Jurkat, Clone E6-1 (cell line): ENCODE measurements at places on chromosomes 7 and 10.

DNA sequence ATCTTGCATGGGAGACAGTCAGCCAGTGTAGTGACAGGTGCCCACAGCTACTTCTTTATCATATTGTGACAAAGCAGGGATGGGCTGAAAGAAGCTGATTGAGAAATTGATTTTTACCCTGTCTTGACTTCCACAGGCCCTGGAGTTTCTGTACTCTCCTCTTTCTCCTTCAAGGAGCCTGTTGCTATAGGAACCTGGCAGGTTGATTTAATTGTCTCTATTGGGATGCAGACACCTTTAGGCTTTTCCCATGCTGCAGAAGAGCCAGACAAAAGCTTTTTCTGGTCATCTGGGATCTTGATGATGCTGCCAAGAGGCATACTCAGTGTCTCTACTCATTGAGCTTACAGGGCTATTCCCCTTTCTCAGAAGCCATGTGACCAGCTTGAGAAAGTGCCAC lies 754.8 kb downstream of the KCNMA1 start:
- no peak for DNase-seq

DNA sequence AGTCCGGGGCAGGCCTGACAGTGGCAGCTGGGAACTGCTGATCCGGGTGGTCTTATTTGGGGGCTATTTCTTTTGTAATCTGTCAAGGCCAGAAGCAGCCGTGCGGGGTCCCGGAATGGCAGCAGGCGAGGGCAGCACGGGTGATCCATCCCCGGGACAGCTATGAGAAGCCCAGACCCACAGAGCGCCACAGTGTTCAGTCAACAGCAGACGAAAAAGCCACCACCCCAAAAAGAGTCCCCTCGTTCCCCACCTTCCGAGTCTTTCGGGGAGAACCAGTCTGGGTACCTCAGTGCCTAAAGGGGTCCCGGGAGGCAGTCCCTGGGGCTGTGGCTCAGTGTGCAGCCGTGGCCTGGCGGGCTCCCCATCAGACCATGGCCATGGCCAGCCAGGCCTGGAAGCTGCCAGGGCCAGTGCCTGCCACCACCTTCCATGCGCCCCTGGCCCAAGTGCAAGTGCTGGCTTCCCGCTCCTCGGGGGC lies 125.1 kb upstream of the KCTD7 start:
- DNase-seq, result no peak

DNA sequence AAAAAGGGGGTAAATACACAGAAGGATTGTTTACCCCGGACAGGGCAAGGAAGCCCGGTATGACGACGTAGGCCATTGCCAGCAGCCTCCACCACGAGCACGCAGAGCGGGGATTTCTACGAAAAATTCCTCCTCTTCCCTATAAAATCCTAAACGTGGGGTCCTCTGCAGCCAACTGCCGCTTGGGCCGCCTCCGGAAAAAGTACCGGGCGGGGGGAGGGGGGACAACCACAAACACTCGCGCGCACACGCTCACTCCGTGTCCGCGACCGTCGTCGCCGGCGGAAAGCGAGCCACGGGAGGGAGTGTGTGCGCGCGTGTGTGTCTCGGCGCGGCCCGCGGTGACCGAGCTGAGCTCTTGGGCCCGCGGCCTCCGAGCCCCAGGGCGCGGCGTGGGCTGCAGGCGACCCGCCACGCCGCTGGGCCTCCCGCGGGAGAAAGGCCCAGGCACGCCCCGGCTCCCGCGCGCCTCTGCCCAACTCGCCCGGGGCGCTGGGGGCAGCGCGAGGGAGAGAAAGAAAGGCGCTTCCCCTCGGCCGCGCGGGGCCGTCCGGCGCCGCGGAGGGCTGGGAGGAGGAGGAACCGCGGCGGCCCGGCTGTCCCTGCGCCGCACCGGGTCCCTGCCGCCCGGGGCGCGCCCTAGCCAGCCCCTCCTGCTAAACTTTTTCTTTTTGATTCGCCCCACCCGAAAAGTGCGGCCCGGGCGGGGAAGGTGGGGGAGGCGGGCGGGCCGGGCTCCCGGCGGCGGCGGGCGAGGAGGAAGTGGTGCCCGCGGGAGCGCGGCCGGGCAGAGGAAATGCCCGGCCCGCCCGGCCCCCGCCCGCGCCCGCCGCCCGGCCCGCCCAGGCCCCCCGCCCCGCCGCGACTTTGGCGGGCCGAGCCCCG lies 1.5 kb downstream of the CTBP2 start:
- no peak for DNase-seq

- no peak for DNase-seq
These were observed 89.1 kb downstream of the GRB10 start for GRCh38 chr7:50693455-50694130.

DNA sequence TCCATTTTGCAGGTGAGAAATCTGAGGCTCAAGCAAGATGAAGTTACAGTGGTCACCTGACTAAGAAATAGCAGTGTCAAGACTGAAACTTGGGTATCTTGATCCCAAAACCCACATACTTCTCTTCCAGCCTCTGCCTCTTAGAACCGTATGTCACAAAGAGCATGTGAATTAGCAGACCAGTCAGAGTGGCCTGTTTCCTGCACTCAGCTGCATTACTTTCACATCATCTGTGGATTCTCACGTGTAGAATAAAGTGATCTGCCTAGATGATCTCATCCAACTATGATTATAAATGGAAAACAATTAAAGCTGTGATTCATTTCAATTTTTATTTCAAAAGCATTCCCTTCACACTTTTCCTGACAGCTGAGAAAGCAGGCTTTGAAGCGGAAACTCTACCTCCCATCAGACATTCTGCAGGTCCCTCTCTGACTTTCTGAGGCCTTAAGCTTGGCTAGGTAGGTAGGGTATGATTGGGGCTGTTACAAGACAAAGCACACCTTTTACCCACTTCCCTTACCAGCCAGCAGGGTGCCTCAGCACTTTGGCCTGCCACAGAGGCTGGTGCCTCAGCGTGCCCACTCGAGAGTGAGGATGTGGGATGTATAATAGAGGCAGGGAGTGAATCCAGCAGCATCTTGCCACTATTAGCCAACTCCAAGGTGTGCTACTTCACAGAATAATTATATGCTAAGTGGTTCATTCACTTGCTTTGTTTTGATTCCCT lies 70.2 kb upstream of the PDE1C start:
- DNase-seq, result no peak

- no peak for DNase-seq
These were observed 210.0 kb upstream of the LYZL1 start for GRCh38 chr10:29078919-29079318.

DNA sequence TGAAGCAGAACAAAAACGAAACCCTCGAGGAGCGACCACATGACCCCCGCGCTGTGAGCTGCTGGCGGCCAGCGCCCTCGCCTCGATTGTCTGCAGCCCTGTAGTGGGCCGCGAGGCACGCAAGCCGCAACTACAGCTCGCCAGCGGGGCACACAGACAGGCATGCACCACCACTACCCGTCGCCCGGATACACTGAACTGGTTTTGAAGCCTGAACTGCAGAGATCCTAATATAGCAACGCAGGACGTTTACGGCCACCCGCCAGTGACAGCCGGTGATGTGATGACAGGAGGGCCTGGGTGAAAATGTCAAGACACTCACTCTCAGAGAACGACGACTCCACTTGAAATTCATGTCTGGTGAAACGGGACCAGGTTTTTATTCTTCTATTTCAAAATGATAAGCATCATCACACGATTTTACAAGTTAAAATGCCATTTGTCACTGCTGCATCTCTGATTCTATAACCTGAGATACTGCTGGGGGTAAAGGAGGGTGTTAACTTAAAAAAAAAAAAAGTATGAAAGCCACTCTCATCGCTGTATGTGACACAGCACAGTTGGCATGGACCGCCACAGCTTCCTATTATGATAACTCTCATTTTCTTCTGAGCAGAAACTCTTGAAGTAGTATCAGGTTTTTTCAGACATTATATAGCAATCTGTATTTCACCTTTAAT lies 120.3 kb upstream of the DIP2C start:
- DNase-seq, result no peak

DNA sequence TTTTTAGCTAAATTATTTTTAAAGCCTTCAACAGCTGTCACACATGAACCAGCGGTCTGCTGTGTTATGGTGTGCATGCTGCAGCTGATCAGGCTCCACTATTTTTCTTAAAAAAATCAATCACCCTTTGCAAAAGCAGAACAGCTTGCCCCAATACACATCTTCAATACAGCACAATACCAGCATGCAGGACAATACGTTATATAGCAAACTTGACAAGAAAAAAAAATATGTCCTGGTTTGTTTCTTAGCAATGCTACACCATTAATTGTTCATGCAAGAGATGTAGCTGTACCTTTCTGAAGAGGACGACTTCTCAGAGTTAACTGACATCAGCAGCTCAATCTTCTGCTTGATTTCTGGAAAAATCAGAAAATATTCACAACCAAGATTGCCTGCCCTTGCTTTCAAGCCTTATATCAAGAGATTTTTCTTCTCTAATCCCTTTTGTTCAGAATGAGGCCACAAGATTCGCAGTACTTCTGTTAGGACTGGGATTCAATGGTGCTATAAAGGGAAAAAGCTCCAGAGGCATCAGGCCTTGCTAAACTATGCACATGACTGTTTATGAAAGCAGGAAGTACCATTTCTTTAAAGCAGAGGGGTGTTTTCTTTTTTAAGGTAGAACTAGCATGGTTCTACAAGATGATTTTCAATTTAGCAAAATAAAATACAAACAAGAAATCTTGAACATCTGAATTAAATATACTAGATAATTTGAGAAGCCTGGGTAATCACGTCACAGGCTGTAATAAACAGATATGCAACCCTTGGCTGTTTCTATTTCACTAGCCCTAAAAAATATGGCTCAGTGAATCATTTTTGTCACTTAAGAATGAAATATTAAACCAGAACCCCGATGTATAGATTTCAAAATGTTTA lies 120.0 kb downstream of the SRPK2 start:
- peak; percentile 72 for DNase-seq

GRCh38 chr10:35481413-35481812 lies 123.7 kb upstream of the GJD4 start:
- DNase-seq, result no peak

- no peak for DNase-seq
These were observed 181.9 kb upstream of the ANKRD30A start for GRCh38 chr10:36943544-36943943.

GRCh38 chr7:82477733-82478515 lies 34.3 kb upstream of the CACNA2D1 start:
- DNase-seq, result no peak
